Activated naive CD4-positive, alpha-beta T cell treated with Interleukin-2 at 50 U/mL for 16 hours (primary cell): ENCODE measurements at places on chromosomes 3 and 15.
A peak's percentile ranks its signal among the peaks of the same experiment; 100 is the strongest.

GRCh38 chr3:171753665-171754408, 56.4 kb downstream of the PLD1 start:
- no peak for DNase-seq

DNA sequence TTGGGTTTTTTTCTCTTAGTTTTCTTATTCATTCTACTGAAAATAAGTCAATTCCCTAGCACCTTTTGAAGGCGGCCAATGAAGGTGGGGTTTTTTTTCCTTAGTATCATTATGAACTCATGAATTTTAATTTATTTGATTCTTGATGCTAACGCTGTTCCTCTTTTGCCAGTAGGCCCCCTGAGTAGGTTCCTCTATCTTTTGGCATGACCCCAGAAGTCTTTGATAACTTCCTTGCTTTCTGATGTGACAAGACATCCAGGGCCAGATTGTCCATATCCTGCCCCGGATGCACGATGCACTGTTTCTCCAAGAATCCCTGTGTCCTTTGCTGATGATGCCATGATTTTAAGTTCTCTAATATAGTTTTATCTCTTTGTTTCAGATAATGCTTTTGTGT, 20.6 kb downstream of the LRRK1 start:
- DNase-seq, result no peak

DNA sequence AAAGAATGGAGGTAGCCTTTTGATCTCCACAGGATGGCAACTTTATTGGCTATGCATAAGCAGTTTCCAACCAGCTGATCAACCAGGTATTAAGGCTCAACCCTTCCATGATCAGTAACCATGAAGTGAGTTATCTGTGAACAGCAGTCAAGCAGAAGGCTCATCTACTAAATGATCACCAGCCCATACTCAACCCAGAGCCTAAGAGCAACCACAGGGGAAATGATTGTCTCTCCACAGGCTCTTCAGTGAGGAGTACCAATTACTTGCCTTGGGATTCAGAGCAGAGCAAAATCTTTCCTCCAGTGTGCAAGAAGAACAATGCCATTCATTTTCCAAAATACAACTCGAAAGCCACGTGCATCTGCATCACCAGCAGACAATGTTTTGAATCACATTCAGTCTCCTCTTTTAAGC, 754.8 kb downstream of the ROBO1 start:
- no peak for DNase-seq

- no peak for DNase-seq
These were observed 5.2 kb downstream of the HRH1 start for GRCh38 chr3:11159421-11159904.

- peak; percentile 40 for DNase-seq
These were observed 33.7 kb downstream of the VIPR1 start for GRCh38 chr3:42535981-42536784.

GRCh38 chr15:72825829-72826228, 42.3 kb upstream of the ADPGK start:
- DNase-seq, result no peak

GRCh38 chr15:64854526-64854925, 12.8 kb downstream of the PLEKHO2 start:
- DNase-seq, result no peak

DNA sequence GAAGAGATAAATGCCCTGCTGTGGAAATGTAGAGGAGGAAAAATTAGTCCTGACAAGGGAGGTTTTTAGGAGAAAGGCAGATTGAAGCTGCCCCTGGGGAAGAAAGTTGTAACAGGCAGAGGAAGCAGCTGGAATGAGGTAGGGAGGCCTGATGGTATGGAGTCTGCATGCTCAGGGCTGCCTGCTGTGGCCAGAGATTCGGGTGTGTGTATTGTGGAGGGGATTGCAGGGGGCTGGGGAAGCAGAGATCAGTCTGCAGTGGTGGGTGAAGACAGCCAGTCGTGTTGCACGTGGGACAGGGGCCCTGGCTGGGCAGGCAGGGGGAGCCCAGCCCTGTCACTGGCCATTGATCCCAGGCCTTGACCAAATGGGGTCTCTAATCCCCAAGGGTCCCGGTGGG, 96.5 kb downstream of the SLCO3A1 start:
- DNase-seq, result no peak

DNA sequence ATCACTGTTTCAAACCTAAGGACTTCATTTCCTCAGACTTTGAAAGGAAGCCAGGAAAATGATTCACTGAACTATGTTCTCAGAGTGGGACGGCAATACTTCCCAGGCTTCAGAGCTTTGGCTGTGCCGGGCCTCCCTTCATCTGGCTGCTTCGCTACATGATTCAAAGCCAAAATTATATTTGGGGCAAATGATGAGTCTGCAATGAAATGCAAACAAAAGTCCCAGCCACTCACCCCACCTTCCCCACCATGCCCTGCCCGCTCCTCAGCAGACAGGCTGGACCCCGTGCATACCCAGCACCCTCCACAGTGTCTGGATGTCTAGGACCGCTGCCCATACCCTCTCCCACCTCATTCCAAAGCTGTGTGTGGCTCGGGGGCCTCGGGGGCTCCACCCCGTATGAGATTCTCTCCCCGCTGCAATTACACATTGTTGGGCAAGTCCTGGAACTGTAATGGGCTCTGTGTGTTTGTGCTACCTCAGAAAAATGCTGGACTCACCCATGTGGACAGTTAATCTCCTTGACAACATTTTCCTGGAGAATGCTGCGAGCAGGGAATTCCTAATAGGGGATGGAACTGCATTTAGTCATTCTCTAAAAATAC, 32.2 kb downstream of the ATP10A start:
- no peak for DNase-seq

DNA sequence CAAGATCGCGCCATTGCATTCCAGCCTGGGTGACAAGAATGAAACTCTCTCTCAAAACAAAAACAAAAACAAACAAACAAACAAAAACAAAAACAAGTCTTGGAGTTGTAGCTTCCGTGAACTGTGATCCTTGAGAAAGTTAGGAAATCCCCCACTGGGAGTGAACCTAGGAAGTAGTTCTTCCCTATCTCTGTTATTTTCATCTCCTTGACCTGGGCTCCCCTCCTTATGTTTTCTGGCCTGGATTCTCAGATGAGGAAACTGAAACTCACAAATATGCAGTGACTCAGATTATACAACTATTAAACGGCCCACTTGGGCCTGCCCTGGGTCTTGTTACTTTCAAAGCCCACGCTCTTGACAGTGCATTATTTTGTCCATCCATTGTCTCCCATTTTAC, 29.7 kb downstream of the SAXO2 start:
- DNase-seq, result no peak

- peak; percentile 41 for DNase-seq
These were observed at the start of gene B3GNT5 for GRCh38 chr3:183252973-183253527. B3GNT5 (plus strand) TSS chr3:183253253; CDS start chr3:183269799, 16,546 bp downstream.

DNA sequence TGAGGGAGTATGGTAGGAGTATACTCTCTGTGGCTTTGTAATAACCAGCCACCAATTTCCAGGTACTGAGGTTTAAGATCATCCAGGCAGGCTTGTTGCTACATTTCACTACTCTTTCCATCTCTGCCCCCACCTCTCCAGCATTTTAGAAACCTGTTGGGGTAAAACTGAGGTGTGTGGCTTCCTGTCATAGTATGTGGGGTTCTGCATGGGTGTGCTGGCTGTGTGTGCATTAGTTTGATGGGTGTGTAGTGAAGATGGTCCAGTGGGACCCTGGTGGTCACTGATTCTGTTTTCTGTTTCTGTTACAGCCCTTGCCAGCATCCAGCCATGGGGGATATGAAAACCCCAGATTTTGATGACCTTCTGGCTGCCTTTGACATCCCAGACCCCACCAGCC, 34.0 kb downstream of the ZNF592 start:
- DNase-seq, result no peak

GRCh38 chr15:90266061-90266431, 574 bp downstream of the NGRN start:
- peak; percentile 56 for DNase-seq

GRCh38 chr3:72003936-72004335, 219.0 kb upstream of the PROK2 start:
- no peak for DNase-seq
